ENCODE measurements at places on chromosomes 7 and 10.

GRCh38 chr7:108124820-108125219 is 5.3 kb downstream of the LAMB4 start:
- peak; percentile 42 for DNase-seq

DNA sequence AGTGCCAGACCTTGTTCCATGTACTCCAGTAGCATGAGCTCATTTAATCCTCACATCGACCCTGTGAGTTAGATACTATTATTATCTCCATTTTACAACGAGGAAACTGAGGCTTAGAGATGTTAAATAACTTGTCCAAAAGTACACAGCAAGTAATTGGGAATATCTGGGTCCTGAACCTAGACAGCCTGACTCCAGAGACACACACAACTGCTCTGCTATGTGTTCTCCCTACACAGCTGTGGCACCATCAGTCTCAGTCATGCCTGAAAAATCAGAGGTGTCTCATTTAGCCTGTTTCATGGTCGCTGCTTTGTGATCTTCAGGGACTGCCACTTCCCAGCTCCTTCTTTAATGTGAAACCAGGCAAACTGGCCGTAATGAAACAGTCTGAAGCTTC is 56.5 kb downstream of the COL1A2 start:
- DNase-seq: no peak

DNA sequence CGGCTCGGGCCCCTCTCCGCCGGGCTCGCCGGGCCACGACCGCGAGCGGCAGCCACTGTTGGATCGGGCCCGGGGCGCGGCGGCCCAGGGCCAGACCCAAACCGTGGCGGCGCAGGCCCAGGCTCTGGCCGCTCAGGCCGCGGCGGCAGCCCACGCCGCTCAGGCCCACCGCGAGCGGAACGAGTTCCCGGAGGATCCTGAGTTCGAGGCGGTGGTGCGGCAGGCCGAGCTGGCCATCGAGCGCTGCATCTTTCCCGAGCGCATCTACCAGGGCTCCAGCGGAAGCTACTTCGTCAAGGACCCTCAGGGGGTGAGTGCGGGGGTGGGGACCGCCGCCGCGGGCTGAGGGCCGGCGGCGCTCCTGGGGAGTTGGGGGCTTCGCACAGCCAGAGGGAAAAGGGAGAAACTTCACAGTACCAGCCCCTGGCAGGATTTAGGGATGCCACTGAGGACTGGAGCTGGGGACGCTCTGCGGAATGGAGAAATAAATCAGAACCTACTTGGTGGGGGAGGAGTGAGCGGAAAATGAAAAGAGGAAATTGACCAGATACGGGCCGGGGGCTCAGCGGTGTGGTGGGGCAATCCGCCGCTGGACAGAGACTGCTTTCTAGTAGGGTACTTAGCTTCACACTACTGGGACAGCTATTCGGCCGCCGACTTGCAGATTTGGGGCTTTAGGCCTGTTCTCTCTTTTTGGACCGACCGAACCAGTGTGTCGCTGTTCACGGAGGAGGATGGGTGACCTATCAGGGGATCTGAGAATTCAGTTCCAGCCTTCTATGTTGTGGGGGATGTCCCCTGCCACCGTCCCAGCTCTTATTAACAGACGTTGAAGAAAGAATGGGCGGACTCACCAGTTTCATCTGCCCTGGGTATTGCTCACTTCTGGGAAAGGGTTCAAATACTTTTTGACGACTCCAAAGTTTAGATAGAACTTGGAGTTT is 669 bp downstream of the PI4K2A start:
- peak; percentile 66 for DNase-seq

DNA sequence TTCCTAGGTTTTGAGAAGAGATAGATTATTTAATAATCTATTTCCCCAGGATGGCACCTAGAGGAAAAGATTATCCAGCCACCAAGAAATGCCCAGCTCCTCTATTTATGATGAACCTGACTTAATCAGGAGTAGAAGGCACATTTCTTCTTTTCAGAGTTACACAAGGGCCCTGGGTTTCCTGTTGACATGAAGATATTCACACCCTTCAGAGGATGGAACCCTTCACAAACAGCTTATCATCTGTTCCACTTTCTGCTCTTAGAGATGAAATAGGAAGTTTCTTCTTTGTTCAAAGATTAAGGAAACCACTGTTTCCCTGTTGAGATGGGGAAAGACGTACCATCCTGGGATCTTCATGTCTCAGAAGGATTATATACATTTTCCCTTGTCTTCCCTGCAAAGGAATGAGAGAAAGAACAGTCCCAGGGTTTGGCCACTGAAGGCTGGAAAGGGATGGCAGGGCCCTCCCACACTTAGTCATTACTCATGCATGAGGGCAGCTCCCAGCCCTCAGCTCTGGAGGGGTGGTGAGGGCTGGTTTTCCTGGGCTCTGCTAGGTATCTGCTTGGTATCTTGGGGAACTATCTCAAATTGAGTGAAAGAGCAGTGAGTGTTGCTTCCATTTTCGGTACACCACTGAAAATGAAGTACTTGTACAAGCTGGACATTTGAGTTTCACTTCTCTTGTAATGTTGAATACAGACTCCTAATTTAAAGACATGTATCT is 64.0 kb downstream of the MTPAP start:
- DNase-seq: no peak

DNA sequence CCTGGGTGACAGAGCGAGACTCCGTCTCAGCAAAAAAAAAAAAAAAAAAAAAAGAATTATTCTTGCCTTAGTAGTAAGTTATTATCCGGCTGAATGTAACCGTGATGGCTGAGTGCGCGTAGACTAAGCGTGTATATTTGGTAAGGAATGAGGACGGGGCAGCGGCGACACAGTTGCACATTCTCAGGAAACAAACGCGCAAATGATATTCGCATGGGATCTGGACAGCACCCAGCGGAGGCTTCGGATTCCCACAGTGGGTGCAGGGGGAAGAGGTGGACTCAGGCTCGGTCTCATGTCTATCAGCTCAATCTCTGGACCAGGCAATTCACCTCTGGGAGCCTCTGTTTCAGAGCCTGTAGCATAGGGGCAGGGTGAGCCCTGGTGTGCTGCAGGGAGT is 29.1 kb downstream of the PAPOLB start:
- DNase-seq: no peak

Data from fibroblast of gingiva (primary cell).